ENCODE measurements at places on chromosomes 2 and 18. TPM values are rescaled to one million over a fixed set of nuclear protein-coding genes. Genes with fewer than 3 reads are reported as not detected.

LYPD1 gene
- not detected for total RNA-seq

WBP1 gene
- 58.3 TPM for total RNA-seq

LYPD6B gene
- total RNA-seq = not detected

EVX2 gene
- not detected for total RNA-seq

TCF23 gene
- not detected for total RNA-seq

RBKS gene
- total RNA-seq = 2.2 TPM

TMEM131 gene
- 31.9 TPM for total RNA-seq

RAB27B gene
- 5.2 TPM for total RNA-seq

ZEB2 gene
- 19.4 TPM for total RNA-seq

MMADHC gene
- 113 TPM for total RNA-seq

RTP5 gene
- total RNA-seq = 0.13 TPM

CNTNAP5 gene
- not detected for total RNA-seq
